ENCODE measurements at places on chromosomes 5 and 9.

- no peak for DNase-seq
Observed at GRCh38 chr5:137891849-137892248, 2.6 kb downstream of the PKD2L2 start.

GRCh38 chr9:129490583-129491486, 130.1 kb downstream of the C9orf50 start:
- no peak for DNase-seq

GRCh38 chr9:96021551-96022444, 146.3 kb downstream of the ERCC6L2 start:
- DNase-seq = no peak

DNA sequence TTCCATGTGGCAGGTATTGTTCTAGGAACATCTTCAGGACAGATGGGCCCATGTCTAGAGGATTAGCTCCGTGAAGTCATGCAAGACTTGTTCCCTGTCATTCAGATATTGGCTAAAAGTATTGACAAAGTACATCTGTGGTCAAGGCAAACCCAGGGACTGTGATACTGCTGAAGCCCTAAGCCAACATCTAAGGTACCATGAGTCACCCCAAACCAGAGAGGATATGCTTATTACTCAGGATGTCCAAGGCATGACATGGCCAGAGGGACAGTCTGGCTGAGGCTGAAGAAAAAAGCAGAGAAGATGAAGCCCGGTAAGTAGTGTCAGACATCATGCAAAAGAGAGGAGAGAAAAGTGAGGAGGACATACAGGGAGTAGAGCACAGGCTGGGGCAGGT, 31.0 kb downstream of the HMHB1 start:
- no peak for DNase-seq

- peak; percentile 84 for DNase-seq
Observed at GRCh38 chr5:7850395-7851239, at the start of gene CFAP90. CFAP90 (minus strand) TSS chr5:7851133; CDS start chr5:7851021, 112 bp downstream.

DNA sequence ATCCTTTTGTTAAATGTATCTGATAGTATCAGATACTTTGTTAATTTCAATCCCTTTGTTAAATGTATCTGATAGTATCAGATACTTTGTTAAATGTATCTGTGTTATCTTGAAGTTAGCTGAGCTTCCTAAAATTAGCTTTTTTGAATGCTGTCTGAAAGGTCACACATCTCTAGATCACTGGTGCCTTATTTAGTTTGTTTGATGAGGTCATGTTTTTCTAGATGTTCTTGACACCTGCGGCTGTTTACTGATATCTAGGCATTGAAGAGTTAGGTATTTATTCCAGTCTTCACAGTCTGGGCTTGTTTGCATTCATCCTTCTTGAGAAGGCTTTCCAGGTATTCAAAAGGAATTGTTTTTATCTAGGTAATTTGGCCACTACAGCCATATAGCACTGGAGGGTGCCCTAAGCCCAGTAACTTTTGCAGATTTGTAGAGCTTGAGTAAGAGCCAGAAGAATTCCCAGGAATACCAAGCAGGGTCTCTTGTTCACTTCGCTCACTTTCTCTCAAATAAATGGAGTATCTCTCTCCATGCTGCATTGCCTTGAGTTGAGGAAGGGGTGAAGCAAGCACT, 435.4 kb upstream of the GRAMD2B start:
- DNase-seq = no peak

DNA sequence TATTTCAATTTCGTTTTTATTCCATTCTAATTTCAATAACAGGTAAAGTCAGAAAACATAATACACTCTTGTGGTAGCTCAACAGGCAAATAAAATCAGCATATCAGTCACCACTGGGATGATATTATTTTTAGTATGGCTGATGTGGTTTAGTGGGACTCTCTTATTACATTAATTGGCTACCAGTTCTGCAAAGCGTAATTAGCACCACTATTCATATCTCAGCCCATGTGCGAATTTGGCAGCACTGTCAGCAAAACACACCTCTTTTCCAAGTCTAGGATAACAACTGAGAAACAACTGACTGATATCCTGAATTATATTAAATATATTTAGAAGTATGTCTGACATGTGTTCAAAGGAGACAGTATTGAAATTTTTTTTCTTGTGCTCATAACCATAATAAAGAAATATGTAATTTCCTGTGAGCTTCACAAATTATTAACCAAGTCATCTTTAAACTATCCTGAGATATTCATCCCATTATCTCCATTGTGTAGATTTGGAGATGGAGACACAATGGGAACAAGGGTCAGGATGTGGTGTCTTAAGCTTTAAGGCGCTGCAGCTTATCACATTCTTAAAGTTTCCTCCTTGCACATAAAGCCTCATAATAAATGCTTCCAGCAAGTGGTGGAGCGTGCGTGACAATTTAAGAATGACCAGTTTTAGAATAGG, 212.4 kb downstream of the TLE1 start:
- no peak for DNase-seq

Measured in NCI-H1930 (cell line).